ENCODE measurements at places on chromosomes 11 and 22.
A peak's percentile ranks its signal among the peaks of the same experiment; 100 is the strongest.

DNA sequence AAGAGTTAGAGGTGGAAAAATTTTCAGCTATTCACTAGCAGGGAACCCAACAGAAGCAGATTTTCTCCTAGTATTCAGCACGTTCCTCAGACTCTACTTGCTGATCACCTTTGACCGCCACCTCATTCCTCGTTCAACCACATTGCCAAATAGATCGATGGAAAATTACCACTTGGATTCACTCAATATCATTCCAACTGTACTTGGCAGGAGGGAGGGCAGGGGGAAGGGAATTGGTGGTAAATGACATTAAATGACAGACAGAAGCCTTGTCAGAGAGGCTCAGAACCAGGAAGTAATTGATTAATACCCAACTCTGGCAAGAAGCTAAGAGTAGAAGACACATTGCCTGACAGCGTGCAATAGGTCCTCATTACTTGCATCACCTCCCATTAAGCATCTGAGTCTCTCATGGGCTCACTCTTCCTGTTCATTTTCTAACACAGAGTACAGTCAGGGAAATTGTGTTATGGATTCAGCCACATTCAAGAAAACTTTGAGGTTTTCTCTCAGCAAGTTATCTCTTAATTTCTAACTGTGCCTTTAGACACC, 240.5 kb upstream of the FAT3 start:
- no peak for DNase-seq

GRCh38 chr11:109641549-109641948, 219.6 kb downstream of the C11orf87 start:
- DNase-seq = no peak

DNA sequence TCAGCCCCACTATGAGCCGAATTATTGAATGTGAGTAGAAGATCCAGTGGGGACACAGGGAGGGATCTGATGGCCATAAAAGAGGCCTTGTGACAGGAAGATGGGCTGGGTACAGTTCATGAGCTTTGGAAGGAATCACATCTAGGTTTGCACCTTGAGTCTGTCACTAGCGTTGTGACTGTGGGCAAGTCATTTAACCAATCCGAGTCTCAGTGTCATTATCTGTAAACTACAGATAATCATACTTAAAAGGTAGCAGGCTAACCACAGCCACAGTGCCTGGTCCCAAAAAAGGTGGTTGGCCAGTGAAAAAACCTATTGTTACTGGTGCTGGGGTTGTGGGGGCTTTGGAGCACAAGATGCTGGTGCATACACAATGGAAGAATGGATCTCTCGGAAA, 3.8 kb downstream of the HEPN1 start:
- DNase-seq = no peak

DNA sequence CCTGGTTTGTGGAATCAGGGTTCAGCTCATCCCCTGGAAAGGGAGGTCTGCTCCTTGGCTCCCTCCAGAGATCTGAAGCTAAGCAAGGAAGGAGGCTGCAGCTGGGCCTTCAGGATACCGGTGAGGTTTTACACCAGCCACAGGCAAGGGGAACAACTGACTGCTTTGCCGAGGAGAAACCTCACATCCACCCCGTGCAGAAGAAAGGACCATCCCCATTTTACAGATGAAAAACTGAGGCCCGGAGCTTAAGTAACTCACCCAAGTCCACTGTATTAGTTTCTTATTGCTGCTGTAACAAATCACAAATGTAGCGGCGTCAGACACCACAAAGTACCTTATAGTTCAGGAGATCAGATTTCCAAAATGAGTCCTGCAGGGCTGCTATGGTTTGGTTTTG, 173.7 kb downstream of the MN1 start:
- DNase-seq = no peak

- DNase-seq = no peak
These were observed at the start of gene CEND1 for GRCh38 chr11:789943-790342. CEND1 (minus strand) TSS chr11:790090; CDS start chr11:788576, 1,514 bp downstream.

DNA sequence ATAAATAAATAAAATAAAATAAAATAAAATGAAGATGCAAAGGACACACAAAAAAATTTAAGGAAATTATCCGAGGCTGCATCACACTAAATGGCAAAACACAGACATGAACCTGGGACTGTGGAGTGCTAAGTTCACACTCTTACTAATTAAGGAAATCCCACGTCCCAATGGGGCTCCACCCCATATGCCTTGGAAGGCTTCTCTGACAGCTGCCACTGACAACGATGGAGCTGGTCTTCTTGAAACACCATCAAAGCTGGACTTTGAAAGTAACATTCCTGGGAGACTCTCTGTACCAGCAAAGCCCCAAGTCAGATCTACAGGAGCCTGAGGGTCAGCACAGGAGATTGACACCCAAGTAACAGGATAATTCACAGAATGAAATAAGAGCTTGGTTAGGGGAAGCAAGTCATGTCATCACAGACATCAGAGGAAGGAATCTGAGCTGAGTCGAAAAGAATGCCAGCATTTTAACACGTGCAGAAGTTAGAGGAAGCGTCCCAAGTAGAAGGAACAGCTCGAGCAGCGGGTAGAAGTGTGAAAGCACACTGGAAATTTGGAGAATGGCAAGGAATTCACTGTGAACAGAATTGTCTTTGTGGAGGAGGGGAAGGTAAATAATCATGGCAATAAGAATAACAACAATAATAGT, 13.8 kb downstream of the TPST2 start:
- no peak for DNase-seq

DNA sequence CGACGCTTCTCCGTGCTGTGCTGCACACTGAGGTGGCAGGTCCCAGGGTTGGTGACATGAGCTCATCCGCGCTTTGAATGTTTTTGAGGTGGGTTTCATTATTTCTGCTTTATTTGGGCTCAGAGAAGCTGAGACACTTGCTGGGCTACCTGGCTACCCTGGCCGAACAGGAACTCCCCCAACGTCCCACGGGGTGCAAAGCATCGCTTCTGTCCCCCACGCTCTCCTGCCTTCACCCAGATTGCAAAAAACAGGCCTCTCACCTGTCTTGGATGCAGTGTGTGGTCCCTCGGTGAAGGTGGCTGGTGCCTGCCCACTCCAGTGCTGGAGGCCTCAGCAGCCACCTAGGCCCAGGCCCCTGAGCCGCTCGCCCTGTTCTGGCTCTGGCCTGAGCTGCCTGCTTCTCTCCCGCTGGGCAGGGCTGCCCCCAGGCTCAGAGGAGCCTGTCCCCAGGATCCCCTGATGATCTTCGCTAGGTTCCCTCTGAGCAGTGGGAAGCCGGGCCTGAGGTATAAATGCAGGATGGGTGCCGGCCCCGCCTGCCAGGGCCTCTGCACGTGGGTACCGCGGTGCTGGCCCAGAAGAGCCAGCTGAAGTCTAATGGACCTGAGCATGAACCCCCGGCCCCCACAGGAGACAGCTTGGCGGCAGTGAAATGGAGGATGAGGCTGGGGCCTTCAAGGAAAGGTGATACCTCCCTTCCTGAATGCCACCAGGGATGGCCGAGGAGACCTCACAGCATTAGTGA, 15.8 kb upstream of the MRGPRD start:
- no peak for DNase-seq

- DNase-seq = no peak
These were observed 45.3 kb downstream of the ZBTB44 start for GRCh38 chr11:130269326-130269943.

DNA sequence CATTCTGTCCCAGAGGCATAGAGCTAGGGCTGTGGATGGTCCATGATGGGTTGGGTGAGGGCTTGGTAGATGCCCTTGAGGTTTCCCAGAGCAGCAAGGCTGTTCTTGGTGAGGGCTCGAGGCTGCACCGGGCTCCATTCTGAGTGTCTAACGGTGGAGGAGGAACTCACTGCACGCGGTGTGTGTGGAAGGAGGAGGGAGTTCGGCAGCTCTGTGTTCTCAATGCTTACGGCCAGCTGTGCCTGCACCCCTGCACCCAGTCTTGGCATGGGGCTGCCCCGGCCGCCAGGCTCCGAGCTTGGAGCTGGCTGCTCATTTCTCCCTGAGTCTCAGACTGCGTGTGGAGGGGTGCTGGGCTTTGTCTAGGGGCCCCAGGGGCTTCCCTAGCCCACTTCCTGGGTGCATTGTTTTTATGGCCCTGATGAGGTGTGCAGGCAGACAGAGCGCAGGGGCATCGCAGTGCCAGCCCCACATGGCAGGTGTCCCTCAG, 1247.1 kb downstream of the BRD1 start:
- no peak for DNase-seq

DNA sequence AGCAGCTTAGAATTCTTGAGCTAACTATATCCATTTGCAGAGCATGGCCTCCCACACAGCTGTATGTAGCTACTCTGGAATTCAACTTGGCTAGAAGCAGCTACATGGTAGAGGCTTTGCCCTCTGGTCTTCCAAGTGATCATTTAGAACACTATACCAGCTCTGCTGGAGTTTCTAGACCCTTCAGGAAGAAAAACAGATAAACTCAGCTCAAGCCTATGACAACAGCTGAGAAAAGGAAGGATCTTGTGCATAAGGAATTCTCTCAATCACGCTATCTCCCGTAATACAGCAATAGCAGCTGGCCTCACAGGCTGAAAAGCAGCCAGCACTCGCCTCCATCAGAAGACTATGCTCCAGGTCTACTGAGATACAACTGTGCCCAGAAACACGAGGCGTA, 50.6 kb upstream of the APOA1 start:
- DNase-seq = no peak

DNA sequence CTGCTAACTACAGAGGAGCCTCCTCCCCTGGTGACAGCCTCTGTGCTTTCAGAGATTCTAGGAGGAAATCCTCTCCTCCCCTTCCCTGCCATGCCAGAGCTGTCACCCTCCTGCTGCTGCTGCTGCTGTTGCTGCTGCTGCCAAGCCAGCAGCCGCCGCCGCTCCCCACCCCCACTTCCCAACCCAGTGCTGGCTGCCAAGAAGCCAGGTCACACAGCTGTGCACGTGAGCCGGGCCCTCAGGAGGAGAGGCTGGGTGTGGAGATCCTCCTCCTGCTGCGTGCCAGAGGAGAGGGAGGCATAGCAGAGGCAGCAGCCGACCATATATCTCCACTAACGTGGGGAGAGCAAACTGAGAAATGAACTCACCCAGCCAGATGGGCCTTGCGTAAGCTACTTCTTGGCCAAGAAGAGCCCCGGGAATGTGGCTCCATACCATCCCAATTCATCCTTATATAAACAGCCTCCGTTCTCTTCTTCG, 12.4 kb downstream of the CRY2 start:
- no peak for DNase-seq

GRCh38 chr11:119205574-119206510, at the start of gene CBL:
CBL (plus strand) TSS chr11:119206339; CDS start chr11:119206418, 79 bp downstream.
- DNase-seq = peak; percentile 99

GRCh38 chr11:106695506-106695905, 322.8 kb downstream of the GUCY1A2 start:
- DNase-seq = no peak

DNA sequence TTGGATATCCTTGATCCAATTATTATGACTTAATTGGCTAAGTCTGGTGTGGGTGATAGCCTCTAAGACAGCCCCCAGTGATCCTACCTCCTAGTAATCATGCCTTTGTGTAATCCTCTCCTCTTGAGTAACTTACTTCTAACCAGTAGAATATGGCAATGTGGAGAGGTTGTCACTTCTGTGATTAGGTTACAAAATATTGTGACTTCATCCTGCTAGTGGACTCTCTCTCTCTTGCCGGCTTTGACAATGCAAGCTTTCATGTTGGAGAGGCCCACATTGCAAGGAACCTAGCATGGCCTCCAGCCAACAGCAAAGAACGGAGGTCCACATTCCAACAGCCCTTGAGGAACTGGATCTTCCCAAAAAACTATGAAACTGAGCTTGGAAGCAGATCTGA, 19.5 kb downstream of the YPEL4 start:
- DNase-seq = no peak

DNA sequence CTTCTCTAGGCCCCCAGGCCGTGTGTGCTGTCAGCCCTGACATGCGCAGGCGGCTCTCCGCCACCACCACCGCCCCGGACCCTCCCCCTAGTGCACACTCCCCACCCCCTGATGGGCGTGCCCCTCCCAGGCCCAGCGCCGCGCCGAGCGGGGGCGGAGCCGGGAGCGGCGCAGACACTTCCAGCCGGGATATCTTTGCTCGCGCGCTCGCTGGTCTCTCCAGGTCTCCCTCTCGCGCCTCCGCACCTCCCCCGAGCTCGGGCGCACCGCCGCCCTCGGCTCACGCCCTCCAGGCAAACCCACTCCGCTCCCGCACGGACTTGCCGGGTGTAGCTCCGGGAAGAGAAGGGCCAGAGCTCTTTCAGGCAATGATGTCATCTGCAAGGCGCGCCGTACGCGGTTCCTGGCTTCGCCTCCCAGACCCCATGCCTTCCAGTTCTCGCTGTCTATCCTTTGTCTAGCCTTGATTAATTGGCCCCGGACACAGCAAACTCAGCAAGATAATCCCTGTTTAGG, at the start of gene SCN3B:
Gene SCN3B, minus strand, starts transcription at position 59 of the 516 bp plus-strand sequence. CDS start 823 bp downstream, outside the sequence.
- DNase-seq = peak; percentile 19

DNA sequence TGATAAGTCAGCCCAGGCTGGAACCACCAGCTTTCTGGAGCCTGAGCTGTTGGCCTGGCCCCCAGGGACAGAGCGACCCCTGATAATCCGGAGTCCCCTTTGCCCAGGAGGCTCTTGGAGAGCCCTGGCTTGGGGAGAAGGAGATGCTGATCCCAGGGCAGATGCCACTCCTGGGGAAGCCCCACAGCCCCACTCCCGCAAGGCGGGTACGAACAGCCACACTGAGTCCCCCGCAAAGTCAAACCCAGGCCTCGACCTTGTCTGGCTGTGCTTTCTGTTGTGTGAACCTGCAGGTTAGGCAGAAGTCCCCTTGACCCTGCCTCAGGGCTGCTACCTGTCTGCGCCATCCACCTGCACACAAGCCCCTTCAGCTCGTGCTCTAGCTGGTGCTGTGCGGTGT, 108.0 kb downstream of the KCNQ1OT1 start:
- DNase-seq = no peak

GRCh38 chr11:27721264-27722116, 21.2 kb upstream of the BDNF start:
- DNase-seq = no peak

- no peak for DNase-seq
These were observed 74.6 kb downstream of the AASDHPPT start for GRCh38 chr11:106152013-106152412.

DNA sequence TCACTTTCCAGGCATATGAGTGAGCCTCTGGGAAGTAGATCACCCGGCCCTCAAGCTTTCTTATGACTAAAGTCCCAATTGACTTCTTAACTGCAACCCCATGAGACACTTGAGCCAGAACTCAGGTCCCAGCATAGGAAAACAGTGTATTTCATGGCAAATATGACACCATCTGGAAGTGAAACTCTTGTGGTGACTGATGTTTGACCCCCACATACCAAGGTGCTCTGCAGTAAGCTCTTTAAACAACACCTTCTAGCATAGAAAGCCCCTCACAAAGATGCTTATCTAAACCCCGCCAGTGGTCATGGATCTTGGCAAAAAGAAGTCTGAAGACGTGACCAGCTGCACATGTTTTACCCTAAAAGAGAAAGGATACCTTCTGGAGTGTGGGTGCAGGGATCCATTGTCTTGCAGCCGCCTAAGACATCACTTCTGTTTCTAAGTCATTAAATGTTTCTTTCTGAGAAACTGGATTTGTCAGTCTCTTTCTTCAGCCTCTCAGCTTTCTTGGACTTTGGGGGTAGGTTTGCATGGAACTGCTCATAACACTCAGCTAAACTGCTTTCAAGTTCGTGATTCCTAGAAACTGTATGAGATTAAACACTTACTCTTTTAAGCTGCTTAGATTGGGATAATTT, 7.4 kb upstream of the PELI3 start:
- no peak for DNase-seq
